ENCODE measurements at places on chromosomes 2 and 18. TPM values are rescaled to one million over a fixed set of nuclear protein-coding genes. Genes with fewer than 3 reads are reported as not detected.

DNA sequence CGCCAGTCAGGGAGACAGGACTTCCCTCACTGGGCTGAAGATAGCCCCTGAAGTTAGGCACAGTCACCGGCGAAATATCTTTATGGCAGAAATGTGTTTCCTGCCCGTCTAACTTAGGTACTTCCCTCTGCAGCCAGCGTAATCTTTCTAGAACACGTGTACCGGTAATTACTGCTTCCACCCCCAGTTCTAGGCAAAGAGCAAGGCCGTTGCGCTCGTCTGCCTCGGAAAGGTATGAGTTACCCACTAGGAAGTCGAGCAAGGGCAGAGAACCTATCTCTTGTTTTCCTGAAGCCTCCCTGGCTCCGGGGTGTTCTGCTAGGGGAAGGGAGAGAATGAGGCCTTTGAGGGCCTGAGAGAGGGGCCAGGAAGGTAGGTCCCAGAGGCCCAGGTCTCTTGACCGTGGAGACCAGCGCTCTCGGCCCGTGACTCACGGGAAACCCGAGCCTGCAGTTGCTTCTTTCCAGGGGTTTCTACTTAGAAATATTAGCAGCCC lies 70.0 kb downstream of the TWSG1 start:
- DNase-seq = no peak

IL1RN gene
- total RNA-seq = 15.7 TPM

C2orf15 gene
- total RNA-seq = 3.5 TPM

DNA sequence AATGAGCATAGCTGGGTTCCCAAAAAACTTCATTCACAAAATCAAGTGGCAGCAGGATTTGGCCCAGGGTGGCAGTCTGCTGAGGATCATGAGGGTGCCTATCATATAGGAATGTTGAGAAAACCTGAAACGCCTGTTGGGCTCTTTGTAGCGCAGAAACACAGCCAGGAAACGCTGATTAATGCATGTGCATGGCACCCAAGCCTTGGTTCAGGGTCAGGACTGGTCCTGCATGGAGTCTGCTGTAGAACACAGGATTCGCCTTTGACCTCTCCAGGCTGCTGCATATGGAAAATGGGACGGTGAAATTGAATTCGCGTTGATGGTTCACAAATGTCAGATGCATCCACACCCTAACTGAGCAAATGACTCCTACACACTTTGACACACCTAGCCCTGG lies 227.9 kb upstream of the COPS8 start:
- no peak for DNase-seq

EPB41L3 gene
- 87.7 TPM for total RNA-seq

DNA sequence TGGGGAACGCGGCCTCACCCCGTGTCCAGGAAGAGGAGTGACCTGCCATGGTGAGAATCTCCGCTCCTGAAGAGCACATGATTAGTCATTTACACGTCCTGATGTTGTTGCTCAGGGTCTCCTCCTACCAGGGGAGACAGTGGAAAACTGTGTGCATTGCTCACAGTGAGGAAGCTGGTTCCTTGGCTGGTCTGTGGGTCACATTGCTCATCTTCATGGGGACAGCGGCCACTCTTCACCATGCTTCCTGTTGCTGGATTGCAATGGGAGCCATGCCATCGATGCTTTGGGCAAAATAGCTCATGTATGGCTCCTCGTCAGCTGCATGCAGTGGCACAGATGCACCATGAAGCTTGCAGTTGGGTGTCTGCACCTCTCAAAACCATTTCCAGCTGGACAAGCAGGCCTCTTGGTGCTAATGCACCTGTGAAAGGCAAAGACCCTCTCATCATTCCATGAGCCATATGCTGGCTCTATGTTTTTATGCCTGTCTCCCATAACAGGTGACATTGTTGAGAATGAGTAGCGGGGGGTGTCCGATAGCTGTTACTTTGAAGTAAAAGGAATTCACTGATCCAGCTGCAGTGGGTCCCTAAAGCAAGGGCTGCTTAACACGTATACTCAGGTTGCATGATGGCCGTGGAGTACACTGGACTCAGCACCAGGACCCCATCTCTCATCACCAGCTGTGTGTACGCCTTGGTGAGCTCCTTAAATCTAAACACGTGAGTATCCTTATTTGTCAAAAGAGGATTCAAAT lies 135.0 kb upstream of the ALKAL2 start:
- DNase-seq = no peak

RHOB gene
- 141 TPM for total RNA-seq

TDRD15 gene
- total RNA-seq = not detected

- no peak for DNase-seq
Observed at GRCh38 chr2:141806090-141806489, 324.7 kb downstream of the LRP1B start.

- no peak for DNase-seq
Observed at GRCh38 chr18:57220480-57220879, 73.6 kb downstream of the BOD1L2 start.

All from left colon (tissue), 2 donors.